Kidney epithelial cell (primary cell): ENCODE measurements at places on chromosomes 2 and 18. TPM values are rescaled to one million over a fixed set of nuclear protein-coding genes. Genes with fewer than 3 reads are reported as not detected.

TXNDC2 gene
- not detected in 2 replicates for total RNA-seq

LYG2 gene
- total RNA-seq: not detected in 2 replicates

ZNF804A gene
- not detected in 2 replicates for total RNA-seq

RAB6D gene
- 0.27 and 0.63 TPM in 2 replicates for total RNA-seq

L3MBTL4 gene
- total RNA-seq: 9.8 and 12.5 TPM in 2 replicates

ZRANB3 gene
- 6.0 and 8.5 TPM in 2 replicates for total RNA-seq

CCDC141 gene
- total RNA-seq: not detected in 2 replicates

SPEG gene
- total RNA-seq: 6.5 and 9.9 TPM in 2 replicates

MEP1B gene
- not detected in 2 replicates for total RNA-seq

CDH2 gene
- total RNA-seq: 190 and 196 TPM in 2 replicates

TMEM37 gene
- total RNA-seq: 1.2 TPM in 1 of 2 replicates, not detected in the other

TTR gene
- not detected in 2 replicates for total RNA-seq

UGT1A8 gene
- not detected in 2 replicates for total RNA-seq

TSPYL6 gene
- total RNA-seq: not detected in 2 replicates

ADD2 gene
- total RNA-seq: 8.9 and 9.9 TPM in 2 replicates

CLEC4F gene
- not detected in 2 replicates for total RNA-seq

PCARE gene
- total RNA-seq: not detected in 2 replicates

BOLL gene
- not detected in 2 replicates for total RNA-seq

PAX8 gene
- 118 and 142 TPM in 2 replicates for total RNA-seq

NMUR1 gene
- total RNA-seq: not detected in 2 replicates

NOSTRIN gene
- 0.42 and 0.89 TPM in 2 replicates for total RNA-seq

BUB1 gene
- 10.2 TPM in 2 replicates for total RNA-seq

ATP6V1B1 gene
- total RNA-seq: not detected in 2 replicates

ABCG5 gene
- not detected in 2 replicates for total RNA-seq

SPIRE1 gene
- 49.2 and 52.4 TPM in 2 replicates for total RNA-seq

EPAS1 gene
- 94.3 and 134 TPM in 2 replicates for total RNA-seq
